ENCODE measurements at places on chromosomes 12 and 14.

GRCh38 chr12:14076538-14076937, 95.1 kb upstream of the GRIN2B start:
- DNase-seq: no peak

DNA sequence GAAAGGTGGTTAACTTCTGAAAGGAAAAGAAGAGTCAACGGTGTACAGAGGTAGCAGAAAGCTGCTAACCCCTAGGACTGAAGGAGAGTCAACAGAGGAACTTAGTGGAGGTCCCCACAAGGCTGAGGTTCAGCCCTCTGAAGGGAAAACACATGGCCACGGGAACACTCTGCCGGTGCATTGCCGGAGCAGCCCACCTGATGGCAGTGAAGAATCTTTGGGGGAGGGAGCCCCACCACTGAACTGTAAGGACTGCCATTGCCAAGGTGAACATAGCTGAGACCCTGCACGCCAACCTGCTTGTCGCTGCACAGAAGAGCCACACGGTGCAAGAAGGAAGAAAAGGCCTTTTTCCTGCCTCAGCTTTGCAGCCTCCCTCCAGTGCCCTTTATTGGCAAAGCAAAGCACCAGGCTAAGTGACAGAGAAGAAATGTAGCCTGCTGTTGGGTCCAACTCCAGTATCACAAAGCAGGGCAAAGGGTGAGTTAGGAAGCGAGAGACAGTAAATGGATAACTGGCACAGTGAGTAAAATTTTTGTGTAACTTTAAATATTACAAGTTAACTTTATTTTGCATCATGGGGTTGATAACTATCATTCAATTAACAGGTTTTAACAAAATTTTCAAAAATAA, 76.9 kb downstream of the LIN52 start:
- DNase-seq: no peak

- DNase-seq: no peak
Observed at GRCh38 chr14:21989090-21989489, 315.5 kb upstream of the OR4E1 start.

DNA sequence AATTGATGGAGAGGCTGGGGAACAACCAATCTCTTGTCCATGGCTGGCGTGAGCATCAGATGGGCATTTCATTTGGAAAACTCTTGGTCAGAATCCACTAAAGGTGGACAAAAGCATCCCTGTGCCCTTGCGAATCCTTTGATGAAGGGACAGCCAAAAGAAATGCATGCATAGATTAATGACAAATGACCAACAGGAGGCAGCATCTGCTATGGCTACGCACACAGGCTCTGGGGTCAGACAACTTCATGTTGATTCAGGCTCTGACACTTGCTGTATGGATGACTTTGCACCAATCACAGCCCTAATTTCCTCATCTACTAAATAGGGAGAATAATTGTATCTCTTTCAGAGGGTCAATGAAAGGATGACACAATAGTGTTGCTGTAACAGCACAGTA, 117.5 kb downstream of the ASCL4 start:
- DNase-seq: no peak

DNA sequence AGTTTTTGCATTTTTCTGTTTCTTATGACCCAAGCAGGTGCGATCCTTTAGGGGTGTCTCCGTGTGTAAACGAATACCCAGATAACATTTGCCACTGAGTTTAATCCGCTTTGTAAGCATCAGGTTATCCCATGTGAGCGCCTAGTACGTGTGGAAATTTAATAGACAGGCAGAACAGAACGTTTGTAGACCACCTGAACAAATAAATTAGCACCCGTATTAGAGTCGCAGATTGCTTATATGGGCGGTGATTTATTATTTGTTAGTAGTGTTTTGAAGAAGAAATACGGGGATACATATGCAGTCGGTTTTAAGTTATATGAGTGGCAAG, 325 bp downstream of the C12orf60 start:
- DNase-seq: no peak

DNA sequence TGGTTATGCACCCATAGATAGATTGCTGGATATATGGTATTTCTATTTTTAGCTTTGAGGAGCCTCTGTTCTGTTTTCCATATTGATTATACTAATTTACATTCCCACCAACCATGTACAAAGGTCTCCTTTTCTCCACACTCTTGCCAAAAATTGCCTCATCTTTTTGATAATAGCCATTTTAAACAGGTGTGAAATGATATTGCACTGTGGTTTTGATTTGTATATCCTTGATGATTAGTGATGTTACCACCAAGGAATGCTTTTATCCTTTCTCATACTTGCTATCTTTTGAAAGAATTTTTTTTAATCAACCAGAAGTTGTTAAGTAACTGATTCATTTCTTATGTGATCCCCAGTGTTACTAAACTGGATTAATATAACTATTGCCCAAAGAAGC, 60.0 kb downstream of the BBS10 start:
- DNase-seq: no peak

DNA sequence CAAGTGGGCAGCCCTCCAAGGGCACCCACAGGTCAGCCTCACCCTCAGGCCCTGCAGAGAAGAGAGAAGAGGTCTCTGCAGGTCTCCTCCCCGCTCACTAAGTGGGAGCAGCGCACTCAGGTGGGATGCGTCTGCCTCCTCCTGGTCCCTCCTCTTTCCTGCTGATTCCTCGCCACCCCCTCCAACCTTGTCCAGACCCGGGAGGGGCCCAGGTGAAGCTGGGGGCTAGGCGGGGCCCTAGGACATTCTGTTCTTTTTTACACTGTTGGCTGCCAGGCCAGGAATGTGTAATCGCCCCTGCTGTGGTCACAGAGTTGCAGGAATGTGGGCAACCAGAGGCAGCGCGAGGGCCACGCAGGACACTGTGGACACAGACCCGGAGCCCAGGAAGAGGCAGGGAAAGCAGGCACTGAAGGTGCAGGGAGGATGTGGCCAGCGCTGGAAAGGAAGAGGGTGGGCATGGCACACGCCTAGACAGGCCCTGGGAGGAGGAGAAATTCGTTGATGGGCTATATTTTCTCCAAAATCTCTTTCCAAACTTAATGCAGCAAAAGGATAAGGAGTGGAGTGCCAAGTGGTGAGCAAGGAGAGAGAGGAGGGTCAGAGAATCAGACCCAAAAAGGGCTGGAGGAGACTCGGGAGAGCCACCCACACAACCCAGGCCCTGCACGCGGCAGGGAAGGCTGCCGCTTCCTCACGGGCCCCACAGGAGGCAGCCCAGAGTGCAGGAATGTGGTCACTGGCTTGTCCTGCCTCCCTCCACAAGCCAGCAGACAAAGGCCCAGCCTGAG, 911 bp upstream of the SCNN1A start:
- DNase-seq: no peak

DNA sequence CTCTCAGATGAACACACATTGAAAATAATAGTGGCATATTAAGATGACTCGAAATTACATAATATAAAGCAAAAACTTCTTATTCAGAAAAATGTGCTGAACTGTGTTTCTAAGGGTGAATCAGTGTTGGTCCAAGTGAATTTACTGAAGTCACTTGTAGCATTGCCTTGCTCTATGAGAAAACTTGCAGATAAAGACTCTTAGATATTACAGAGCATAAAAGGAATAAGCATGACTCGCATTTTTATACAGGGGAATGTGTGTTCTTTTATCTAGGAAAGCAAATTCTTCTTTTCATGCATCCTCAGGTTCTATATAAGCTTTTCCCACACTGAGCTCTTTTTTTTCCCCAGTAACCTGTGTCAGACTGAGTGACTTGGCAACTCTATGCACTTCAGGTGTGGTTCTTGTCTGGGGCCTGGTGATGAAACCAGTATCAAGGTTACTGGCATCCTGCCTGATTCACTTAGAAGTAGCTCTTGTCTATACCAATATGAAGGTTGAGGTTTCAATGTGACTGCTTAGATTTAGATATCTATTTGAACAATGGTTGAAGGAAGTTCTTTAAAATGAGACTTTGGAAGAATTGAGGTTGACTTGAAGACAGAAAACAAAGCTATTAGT, 76.1 kb downstream of the OTOGL start:
- DNase-seq: no peak

- no peak for DNase-seq
Observed at GRCh38 chr12:130429656-130430505, 92.2 kb downstream of the PIWIL1 start.

- DNase-seq: no peak
Observed at GRCh38 chr12:117360551-117361346, 677 bp downstream of the NOS1 start.

DNA sequence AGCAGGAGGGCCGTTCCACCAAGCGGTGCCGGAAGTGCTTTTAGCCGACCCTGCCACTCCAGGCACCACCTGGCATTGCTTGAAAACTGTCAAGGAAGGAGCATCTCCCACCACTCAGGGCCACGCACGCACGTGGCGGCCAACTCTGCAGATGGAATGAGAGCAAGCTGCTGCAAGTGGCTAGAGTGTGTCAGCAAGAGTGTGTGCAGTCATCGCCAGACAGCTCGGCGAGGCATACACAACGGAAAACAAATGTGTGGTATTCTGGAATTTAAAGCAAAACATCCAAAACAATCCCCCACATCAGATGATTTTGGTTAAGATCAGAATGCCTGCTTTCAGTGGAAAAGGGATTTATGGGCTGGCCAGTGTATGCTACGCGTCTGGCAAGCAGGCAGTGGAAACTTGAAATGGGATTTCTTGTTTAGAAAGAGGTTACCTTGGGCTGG, 11.2 kb downstream of the CD9 start:
- DNase-seq: no peak

DNA sequence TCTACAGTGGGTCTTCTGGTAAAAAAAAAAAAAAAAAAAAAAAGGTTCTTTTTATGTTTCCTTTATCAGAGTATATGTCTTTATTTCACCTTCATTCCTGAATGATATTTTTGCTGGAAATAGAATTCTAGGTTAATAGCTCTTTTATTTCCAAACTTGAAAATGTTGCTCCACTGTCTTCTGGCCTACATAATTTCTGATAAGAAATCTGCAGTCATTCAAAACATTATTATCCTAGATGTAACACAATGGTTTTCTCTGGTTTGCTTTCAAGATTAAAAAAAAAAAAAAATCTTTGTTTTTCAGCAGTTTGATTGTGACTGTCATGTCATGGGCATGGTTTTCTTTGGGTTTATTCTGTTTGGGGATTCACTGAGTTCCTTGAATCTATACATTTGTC, 19.5 kb downstream of the DCP1B start:
- no peak for DNase-seq

DNA sequence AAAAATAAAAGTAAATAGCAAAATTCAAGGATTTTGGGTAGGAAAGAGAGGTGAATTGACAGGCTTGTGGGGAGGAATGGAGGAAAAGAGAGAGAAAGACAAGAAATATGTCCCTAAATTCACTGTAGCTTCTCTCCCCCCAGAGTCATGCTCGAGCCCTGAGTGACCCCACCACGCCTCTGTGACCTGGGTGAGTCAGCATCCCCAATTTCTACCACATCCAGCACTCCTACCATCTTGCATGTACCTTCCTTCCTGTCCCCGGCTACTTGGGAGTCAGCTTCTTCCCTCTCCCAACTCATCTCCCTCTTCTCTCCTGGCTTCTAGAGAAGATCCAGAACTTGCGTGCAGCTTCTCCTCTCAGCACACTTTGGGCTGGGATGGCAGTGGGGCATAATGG, 9.8 kb downstream of the ZNF219 start:
- no peak for DNase-seq

DNA sequence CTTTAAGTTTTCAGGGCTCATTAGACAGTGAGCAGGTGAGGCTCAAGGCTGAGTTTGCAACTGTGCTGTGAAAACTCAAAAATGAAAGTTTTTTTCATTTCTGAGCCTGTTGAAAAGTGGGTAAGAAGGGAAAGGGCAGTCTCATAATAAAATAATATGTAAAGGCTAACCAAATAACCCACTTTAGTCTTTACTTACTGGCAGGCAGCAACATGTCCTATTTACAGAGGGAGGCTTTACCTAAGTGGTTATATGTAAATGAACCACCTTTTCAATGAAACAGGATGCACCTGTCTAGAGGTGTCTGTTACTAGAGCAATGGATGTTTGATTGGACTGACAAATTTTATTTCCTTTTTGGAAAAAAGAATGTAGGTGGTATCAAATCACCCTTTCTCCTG, 158.0 kb downstream of the ETV6 start:
- DNase-seq: no peak

GRCh38 chr14:30876692-30877091, 2.3 kb downstream of the COCH start:
- DNase-seq: no peak

Measured in RKO (cell line).